ENCODE measurements at places on chromosomes 4 and X. TPM values are rescaled to one million over a fixed set of nuclear protein-coding genes. Genes with fewer than 3 reads are reported as not detected.
A peak's percentile ranks its signal among the peaks of the same experiment; 100 is the strongest.

DNA sequence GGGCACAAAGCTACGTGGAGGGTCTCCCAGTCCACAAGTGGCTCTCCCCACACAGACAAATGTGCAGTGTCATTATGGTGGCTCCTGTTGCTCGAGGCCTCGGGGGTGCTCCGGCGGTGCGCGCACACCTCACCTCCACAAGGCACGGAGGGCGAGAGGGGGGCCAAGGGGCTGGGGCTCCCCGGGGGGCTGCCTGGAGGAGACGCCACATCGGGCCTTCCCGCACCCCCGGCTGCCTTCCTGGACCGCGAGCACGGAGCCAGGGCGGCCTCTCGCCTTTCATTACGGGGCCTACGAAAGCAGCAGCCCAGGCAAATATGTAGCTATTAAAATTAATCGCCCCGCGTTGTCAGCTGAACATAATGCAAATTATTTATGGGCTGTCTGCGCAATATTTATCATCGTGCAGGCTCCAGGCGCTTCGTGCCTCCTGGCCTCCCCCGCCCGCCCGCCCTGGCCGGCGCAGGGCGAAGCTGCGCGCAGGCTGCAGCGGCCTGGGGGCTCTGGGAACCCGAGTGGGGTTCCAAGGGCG lies 70.8 kb upstream of the BCOR start:
- DNase-seq: no peak

GRCh38 chr4:3287972-3288570 lies 4.8 kb upstream of the RGS12 start:
- peak; percentile 67 for DNase-seq

GAGE12H gene
- not detected for total RNA-seq

MGAT4D gene
- total RNA-seq: not detected

GRCh38 chrX:103831803-103832544 lies at the start of gene RAB9B:
TSS of gene RAB9B (minus strand) at chrX:103832257. CDS start at chrX:103825784, 6,473 bp downstream.
- peak; percentile 68 for DNase-seq

SPACA5 gene
- total RNA-seq: not detected

GRCh38 chr4:147096667-147097604 lies 151.3 kb upstream of the TTC29 start:
- no peak for DNase-seq

HOPX gene
- 42.1 TPM for total RNA-seq

- DNase-seq: no peak
Observed at GRCh38 chrX:71107762-71108360, 1.3 kb upstream of the CXorf65 start.

CENPVL1 gene
- 0.85 TPM for total RNA-seq

TSPAN5 gene
- 33.8 TPM for total RNA-seq

AFM gene
- 2.9 TPM for total RNA-seq

DNA sequence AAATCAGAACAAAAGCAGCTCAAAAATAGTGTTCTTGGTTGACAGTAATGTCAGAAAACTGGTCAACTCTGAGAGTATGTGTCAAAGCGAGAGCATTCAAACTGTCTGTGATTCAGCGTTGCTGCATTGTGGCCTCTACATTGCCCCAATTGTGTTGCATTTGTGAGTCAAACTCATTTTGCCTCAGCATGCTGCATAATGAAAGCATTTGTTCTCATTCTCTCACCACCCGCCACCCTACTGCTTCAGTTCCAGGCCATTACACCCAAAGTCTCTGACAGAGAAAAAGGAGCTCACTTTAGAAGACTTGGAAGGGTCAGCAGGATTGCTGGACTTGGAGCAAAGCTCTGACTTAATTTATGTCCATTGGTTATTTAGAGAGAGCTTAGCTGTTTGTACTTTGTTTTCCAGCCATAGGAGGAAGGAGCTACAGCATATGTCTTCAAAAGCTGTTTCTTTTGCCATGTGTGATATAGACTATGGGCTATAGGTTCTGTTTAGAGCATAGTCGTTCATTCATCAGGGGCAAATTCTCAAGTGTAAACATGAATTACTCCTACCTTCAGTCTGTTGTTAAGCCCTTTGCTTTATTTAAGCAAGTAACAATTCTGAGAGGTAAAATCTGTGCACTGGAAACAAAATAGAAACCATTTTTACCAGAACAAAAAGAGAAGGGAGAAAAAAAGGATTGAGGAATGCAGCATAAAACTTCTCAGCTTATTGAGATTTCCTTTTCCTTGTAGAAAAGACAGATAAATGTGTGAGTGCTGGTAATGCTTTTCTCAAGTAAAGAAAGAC lies 153.4 kb upstream of the ANK2 start:
- no peak for DNase-seq

DNA sequence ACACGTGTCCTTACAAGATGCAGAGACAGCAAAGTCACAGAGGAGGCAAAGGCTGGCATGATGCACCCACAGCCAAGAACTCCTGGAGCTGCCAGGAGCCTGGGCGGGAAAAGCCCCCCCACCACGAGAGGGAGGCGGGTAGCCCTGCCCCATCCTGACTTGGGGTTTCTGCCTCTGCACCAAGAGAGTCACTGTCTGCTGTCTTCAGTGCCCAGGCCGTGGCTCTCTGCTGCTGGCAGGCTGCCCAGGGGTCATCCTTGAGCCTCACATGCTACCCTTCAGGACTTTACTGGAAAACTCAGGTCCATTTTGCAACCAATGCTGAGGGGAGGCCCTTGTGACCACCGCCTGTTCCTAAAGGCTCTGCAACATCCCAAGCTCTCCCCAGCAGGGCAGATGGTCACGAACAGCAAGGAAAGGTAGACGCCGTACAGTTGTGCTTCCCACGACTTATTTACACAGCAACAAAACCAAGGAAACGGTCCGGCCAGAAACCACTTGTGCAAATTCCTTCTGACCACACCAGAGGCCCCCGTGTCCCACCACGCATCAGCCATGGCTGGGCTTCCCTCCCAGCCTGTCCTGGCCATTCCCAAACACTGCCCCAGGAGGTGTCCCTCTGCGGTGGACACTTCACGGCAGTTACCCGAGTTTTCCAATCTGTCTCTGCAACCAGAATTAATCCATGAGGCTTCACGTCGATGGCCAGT lies 56.9 kb downstream of the ACOX3 start:
- DNase-seq: no peak

STPG2 gene
- total RNA-seq: 0.52 TPM

DNA sequence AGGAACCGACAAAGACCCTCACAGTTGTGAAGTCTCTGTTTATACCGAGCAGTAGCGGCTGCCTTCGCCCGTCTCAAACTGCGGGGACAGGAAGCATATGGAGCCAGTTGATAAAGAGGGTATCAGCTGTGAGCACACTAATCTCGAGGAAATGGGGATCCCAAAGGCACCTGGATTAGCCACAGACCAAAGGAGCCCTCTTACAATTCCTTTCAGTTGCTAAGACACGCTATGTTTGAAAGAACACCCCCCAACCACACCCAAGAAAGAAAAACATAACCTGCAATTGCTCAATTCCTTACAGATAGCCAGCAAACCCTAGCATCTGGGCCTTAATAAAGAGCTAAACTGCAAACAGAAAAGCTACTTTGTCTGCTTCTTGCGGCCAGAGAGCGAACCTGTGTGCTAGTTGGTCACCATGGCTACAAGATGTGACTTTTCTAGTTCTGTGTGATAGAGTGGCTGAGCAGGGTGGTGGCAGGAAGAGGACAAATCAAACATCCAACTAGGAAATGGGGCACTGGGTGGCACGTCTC lies 23.3 kb upstream of the CHRNA9 start:
- no peak for DNase-seq
